HTR-8/SVneo (cell line): ENCODE measurements at places on chromosomes 4 and X.

GRCh38 chrX:132757066-132757623, 201.3 kb downstream of the HS6ST2 start:
- no peak for DNase-seq

GRCh38 chr4:138182838-138183426, 59.2 kb downstream of the SLC7A11 start:
- peak; percentile 18 for DNase-seq

GRCh38 chr4:138890891-138891570, 124.5 kb upstream of the NOCT start:
- DNase-seq = no peak

GRCh38 chrX:76253432-76253831, 80.6 kb downstream of the PBDC1 start:
- DNase-seq = peak; percentile 9

DNA sequence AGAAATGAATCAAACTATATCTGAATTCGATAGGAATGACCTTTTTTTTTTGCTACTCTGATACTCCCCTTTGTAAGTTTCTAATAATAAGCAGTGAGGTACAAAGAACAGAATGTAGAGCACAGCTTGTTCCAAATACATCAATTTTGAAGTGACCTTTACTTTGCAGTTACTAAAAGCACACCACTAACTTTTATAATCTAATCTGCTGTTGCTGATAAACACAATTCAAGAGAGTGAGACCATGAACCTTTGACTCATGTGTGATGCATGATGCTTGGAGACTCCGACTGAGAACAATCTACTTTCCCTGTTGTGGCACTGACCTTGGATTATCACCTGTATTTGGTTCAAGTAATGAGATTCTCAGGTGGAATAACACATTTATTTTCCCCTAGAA, 91.6 kb upstream of the GNPDA2 start:
- no peak for DNase-seq
